HuH-7 (cell line): ENCODE measurements at places on chromosomes 5 and 9.

GRCh38 chr9:119429302-119429701 is 60.1 kb upstream of the BRINP1 start:
- DNase-seq, result no peak

- DNase-seq, result no peak
These were observed 48.2 kb downstream of the FAM240B start for GRCh38 chr9:38671748-38672147.

- DNase-seq, result no peak
These were observed 88.9 kb downstream of the AMBP start for GRCh38 chr9:113989017-113989713.

DNA sequence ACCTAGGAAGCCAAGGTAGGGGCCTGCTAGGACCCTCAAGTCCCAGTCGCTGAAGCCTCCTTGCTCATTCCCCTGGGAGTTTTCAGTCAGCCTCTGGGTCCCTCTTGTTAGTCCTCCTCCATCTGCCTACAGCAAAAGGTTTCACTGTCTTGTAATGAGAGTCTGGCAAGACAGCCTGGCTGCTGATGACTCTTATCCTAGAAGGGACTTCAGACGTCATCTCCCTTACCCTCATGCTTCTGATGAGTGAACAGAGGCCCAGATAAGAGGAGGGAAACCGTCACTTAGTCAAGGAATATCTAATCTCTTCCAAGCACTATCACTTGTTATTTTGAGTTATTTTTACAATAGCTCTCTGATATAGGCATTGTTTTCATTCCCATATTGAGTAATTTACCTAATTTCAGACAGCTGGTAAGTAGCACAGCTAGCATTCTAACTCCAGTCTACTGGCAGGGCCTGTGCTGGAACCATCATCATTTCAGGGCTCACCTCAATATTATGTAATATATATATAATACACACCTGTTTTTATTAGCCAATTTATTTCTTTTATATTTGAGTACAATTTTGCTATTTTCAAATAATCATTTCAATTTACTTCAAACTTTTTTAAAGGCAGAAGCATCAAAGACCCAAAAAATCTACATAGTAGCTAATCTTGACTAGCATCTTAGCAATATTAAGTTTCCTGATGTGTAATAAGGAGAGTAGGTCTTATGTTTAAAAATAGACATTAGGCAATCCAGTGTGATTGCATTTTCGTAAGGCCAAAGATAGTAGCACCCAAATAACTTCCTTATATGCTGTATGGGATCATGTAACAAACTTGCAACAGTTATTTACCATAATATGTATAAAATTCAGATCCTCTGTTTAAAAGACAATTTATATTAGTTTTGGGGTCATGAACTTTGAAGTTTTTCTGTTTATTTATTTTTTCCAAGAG is 7.9 kb downstream of the CMYA5 start:
- no peak for DNase-seq

GRCh38 chr9:88017096-88017495 is 42.8 kb upstream of the CDK20 start:
- DNase-seq, result no peak

DNA sequence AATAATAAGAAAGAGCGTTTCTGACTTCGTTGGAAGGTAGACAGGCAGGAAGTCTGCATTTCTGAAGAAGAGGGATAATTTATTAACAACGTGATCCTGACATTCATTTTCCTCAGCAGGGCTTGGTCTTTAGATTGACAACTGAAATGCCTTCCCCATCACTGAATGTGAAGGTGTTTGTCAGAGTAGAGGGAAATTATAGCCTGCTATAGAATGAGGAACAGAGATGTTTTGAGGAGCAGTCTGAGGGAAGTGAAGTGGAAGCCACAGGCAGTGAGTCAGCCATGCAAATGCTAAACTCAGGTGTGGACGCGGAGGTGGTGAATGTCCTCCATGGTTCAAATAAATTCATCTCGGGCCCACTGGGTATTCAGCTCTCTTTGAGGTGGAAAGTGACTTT is 30.5 kb downstream of the C7 start:
- DNase-seq, result no peak

GRCh38 chr5:80069918-80070318 is 34.8 kb downstream of the THBS4 start:
- no peak for DNase-seq

DNA sequence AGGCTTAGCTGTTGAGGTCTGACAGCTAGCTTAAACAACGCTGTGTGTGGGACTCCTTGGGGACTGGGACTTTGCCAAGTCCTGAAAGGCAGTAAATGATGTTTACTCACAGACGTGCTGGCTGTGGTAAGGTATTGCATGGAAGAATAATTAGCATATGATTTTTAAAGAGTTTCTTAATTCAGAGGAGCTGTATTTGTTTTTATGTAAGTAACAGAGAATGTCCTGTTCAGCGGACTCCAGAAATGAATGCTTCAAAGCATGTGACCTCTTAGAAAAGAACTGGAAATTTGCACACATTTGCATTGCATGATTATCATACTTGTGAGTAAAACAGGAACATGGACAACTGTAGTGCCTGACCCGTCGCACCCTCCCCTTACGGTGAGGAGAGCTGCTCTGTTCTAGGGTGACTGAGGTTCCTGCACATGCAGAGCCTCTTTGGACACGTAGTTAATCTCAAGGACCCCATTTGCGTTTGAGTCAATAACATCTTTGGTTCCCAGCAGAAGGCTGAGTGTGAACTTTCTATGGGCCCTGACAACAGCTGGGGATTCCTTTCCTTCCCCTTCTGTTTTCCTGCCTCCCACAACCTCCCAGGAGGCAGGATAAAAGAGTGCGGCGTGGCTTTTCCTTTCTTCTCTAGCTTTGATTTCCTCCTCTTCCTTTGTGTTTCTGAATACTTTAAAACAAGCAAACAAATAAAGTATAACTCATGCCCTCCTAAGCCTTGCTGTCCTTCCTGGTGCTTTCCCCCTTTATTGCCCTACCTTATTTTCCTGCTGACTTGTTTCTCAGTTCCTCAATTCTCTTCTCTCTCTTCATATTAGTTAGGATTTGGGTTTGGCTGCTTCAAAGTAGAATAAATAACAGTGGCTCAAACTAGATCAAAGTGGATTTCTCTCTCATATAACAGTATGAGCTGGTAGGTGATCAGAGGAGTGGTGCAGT is 157.2 kb upstream of the CD180 start:
- DNase-seq, result peak; percentile 7

DNA sequence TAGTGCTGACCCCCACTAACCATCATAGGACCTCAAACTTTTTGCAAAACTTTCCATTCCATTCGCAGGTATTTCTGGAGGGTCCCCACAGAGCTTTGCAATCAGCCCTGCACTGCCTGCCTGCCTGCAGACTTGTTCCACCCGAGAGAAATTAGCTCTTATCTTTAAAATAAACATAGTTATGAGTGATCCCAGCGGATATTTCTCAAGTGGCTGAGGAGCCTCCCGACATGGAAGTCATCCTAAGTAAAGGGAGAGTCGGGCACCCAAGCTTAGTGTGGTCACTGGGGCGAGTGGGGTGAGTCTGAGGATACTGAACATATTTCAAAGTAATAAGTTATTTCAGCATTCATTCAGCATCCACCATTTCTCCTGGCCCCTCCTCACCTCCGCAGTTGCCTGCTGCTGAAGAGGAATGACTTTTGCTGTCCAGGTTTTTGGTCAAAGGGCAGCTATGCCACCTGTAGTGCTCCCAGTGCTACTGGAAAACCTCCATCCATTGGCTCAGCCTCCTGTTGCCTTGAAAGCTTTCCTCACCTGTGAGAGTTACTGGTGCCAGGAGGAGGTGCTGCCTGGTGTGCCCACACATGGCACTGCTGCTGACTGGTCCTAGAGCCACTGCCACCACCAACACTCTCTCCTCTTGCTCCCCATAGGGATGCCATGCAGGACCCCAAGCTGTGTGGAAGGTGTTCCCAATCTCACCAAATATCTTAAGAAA is 89.7 kb upstream of the PCSK1 start:
- no peak for DNase-seq

- DNase-seq, result peak; percentile 30
These were observed 465.5 kb downstream of the DNAH5 start for GRCh38 chr5:13478831-13479465.
